ENCODE measurements at places on chromosomes 11 and 22.
A peak's percentile ranks its signal among the peaks of the same experiment; 100 is the strongest.

GRCh38 chr11:2534134-2534956, 89.5 kb downstream of the KCNQ1 start:
- no peak for DNase-seq

DNA sequence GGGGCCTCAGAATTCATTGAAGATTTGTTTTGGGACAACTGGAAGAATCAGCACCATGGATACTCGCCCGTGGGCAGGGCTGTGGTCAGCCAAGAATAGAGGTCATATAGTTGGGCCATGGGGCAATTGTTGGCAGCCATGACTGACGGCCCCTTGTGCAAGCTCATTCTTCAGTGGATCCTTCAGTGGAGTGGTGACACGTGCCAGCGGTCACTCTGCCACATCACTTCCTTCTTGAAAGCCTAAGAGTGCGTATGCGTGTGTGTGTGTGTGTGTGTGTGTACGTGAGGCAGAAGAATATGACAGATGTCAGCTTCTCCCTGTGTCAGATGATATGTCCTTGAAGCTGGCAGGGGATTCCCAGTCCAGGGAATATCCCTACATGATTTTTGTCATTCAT, 1.8 kb upstream of the IL18BP start:
- DNase-seq, result no peak

DNA sequence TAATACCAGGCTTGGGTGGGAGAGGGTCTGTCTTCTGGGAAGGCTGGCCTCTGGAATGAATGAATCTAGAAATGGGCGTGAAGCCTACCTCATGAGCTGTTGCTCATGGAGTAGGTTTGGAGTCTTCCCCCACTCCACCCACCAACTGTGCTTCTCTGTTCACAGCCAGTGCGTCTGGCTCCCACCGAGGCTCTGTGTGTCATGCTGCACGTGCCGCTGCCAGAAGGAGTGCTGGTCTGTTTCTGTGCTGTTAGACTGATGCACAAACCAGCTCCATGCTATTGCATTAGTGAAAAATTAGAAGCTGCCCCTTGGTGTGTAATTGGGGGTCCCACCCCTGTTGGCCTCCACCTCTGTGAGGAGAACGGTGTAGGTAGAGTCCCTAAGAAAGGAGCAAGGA, 132.3 kb upstream of the PARVA start:
- no peak for DNase-seq

DNA sequence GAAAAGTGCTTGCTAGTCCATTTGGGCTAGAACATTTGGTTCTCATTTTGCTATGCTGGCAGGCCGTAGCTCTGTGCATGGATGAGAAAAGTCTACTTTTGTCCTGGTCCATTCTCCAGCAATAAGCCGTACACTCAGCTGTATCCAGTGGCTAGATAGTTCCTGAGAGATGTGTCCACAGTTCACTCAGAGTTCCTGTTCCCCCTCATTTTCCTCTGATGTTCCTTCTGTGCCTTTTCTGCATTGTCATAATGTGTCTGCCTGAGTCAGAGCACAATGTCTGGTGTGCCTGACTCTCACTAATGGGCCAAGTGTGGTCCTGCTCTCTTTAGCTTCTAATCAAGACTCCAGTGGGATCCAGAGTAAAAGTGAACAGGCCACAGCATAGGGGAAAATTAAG, 215.7 kb upstream of the CTSC start:
- no peak for DNase-seq

DNA sequence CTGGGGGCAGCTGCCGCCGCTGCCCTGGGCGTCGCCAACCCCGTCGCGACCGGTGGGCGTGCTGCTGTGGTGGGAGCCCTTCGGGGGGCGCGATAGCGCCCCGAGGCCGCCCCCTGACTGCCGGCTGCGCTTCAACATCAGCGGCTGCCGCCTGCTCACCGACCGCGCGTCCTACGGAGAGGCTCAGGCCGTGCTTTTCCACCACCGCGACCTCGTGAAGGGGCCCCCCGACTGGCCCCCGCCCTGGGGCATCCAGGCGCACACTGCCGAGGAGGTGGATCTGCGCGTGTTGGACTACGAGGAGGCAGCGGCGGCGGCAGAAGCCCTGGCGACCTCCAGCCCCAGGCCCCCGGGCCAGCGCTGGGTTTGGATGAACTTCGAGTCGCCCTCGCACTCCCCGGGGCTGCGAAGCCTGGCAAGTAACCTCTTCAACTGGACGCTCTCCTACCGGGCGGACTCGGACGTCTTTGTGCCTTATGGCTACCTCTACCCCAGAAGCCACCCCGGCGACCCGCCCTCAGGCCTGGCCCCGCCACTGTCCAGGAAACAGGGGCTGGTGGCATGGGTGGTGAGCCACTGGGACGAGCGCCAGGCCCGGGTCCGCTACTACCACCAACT, 1.0 kb downstream of the FUT4 start:
- DNase-seq, result no peak

- peak; percentile 76 for DNase-seq
Observed at GRCh38 chr11:94794287-94795168, 26.4 kb downstream of the AMOTL1 start.

DNA sequence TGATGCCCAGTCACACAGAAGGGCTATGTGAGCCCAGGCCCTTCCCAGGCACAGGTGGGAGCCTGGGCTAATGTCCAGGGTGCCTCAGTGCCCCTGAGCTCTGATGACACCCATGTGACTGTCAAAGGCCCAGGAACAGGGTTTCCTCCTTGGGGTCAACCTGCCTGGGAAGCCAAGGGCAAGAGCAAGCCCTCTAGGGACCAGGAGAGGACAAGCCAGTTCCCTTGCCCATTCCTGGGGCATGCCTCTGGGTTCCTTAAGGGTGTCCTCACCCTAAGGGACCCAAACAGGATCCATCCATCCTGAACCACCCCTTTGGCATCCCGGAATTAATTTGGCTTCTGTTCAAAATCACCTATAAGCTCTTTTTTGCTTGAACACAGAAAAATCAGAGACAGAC, 39.0 kb downstream of the PISD start:
- DNase-seq, result no peak

DNA sequence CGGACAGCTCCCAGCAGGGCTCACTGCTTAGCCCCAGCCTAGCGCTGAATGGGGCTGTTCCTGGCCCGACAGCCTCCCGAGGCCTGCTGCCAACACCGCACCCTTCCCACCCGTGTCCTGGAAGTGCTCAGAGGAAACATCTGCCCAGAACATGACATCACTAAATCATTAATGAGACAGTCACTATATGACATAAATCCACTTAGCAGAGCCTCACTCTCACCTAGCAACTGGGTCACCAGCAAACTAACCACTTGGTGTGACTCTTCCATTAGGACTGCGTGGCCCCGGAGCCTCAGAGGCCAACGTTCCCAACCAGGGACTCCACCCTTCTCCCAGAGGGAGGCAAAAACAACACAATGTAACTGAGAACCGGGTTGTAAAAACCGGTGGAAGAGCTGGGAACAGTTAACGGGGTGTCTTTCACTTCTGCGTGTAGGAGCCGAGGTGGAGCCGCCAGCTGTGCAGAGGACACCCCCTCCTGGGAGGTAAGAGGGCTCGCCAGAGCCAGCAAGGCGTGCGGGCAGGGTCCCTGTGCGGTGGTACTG, 21.4 kb upstream of the PACSIN2 start:
- DNase-seq, result peak; percentile 30

GRCh38 chr22:25451480-25452114, 112.9 kb upstream of the GRK3 start:
- DNase-seq, result no peak

- no peak for DNase-seq
Observed at GRCh38 chr22:25334162-25334490, 114.7 kb downstream of the CRYBB2 start.

DNA sequence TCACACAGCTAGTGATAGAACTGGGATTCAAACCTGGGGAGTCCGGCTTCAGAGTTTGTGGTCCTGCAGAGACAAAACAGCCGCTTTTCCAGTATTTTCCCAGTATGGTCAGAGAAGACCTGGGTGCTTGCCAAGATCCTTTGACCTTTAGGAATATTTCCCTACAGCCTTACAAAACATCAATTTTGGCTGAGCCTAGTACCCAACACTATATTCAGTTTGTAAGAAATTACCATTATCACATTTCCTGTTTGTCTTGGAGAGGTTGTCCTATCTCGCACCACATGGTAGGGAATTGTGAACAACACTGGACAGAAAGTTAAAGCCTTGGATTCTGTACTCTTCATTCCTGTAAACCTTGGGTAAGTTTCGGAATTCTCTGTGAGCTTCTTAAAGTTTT, 10.7 kb upstream of the NEU3 start:
- DNase-seq, result no peak

DNA sequence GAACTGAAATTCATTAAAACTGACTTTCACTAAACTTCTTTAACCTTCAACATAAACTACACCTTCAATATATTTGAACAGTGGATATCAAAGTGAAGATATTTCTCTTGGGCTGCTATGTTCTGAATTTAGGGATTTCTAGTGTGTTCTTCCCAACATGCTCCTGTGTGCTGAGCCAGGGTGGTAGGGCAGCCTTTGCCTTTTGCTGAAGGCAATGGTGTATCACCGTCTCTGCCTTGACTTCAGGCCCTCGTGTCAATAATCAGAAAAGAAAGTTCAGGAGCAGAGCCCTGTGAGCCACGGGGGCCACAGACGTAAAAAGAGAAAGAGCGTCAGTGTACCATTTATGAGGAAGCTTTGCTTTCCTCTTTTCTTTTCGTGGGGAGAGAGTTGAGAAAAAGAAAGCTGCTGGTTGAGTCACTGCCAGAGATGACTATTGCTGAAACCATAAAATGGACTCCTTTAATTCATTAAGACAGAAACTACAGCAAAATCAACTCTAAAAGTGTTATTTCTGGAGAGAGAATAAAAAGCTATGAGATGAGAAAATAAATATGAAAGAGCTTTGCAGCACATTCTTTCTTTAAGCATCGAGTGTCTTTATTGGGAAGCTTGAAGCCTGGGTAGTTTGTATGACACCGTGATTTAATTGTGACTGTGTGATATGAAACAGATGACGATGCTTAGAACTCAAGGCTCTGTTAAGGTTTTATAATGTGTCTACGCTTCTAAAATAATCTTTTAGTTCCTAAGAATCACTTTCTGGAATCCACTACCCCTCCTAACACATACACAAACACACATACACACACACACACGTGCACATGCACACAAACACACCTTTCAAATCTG, 271.8 kb upstream of the MTNR1B start:
- DNase-seq, result no peak

All from fibroblast of skin of left biceps (primary cell).